ENCODE measurements at places on chromosomes 16 and 17.

- DNase-seq = no peak
These were observed 22.7 kb downstream of the TRPV3 start for GRCh38 chr17:3534881-3535252.

DNA sequence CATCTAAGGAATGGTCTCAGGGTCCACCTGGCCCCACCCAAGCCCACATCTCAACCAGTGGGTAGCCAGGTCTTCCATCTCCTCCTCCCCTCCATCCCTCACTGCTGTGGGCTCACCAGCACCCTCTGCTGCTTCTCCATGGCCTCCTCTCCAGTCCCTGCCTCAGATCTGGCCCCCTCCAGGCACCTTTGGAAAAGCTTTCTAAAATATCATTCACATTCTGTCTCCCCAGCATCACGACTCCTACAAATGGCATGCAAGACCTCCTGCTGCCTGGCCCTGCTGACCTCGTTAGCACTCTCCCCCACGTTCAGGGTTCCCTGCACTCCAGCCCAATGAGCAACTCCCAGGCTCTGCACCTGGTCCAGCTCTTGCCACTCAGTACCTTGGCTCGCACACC, 13.7 kb downstream of the GLP2R start:
- no peak for DNase-seq

DNA sequence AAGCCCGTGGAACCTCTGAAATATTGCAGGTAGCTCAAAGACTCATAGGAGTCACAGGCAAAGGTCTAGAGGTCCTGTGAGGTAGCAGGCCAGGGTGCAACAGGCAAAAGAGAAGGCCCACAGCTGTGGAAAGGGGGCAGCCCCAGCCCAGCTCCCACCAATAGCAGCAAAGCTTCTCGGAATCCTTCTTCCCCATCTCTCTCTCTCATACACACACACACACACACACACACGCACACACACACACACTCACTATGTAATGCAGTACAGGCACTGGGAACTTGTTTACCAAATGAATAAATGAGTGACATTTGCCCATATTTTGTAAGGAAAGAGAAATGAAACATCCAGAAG, 16.8 kb upstream of the SUPT4H1 start:
- no peak for DNase-seq

GRCh38 chr16:29730649-29731048, 15.1 kb downstream of the C16orf54 start:
- no peak for DNase-seq

- DNase-seq = no peak
These were observed 12.2 kb downstream of the MYH13 start for GRCh38 chr17:10360578-10360977.

DNA sequence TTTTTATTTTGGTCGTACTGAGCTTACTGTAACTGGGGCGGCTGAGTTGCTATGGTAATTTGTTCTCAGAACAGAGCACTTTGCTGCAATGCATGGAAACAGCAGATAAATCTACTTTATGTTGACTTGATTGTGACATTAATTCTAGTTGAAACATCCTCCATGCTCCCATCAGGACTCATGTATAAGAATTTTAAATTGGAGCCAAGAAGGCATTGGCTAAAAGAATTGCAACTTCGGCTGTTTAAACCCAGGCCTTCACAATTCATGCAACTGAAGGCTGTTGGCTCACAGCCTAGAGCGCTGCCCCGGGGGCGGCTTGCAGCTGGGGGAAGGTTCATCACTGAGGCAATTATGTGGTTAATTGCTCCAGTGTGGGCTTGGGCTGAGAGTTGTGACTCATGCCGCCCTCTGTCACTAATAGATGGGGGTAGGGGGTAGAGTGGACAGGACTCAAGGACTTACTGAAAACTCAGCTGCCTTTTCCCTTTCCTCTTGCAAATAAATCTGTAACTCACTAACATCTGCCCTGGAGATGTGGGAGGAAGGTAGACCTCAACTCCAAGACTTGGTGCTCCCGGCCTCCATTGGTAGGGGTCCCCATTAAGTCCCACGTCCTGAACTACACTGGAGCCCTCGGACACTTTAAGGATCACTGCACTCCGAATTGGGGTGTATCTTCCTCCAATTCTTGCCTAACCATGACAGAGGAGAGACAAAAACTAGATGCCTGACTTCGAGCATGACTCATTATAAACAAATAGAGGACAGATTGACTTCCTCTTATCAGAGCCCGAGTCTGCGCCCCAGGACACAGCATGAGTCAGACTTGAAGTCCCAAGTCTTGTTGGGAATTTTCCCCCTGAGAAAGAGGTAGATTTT, 37.5 kb downstream of the ERCC4 start:
- no peak for DNase-seq

GRCh38 chr17:3003296-3004149, 59.9 kb downstream of the OR1D5 start:
- no peak for DNase-seq

DNA sequence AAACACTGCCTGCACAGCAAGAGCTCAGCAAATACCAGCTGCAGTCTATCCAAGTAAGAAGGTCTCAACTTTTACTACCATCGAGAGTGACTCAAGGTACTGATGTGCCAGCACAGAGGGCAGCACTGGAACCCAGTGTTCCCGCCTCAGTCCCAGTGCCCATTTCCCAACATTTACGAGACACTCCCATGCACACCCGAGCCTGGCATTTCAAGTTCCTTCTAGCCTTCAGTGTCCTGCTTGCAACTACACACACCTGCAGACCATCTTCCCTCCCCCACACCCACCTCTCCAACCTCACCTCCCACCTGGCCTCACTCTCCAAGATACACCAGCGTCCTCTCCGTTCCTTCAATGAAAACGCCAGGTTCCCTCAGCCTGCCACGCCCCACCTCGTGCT, 3.2 kb downstream of the KLHDC4 start:
- DNase-seq = no peak

- no peak for DNase-seq
These were observed 12.5 kb downstream of the TFAP4 start for GRCh38 chr16:4260360-4260759.

- peak; percentile 46 for DNase-seq
These were observed 70.8 kb upstream of the TNRC6C start for GRCh38 chr17:77887464-77888241.

- no peak for DNase-seq
These were observed 78.6 kb upstream of the ZNF469 start for GRCh38 chr16:88303890-88304819.

- DNase-seq = no peak
These were observed 82.9 kb upstream of the DYNLRB2 start for GRCh38 chr16:80457871-80458270.

GRCh38 chr17:81909231-81909630, 2.0 kb downstream of the PCYT2 start:
- DNase-seq = no peak

GRCh38 chr17:49390548-49391324, 23.9 kb downstream of the PHB1 start:
- no peak for DNase-seq

GRCh38 chr17:32240750-32241149, 24.9 kb upstream of the RHBDL3 start:
- DNase-seq = no peak

- no peak for DNase-seq
These were observed 74.7 kb upstream of the CIBAR2 start for GRCh38 chr16:85187002-85187401.

DNA sequence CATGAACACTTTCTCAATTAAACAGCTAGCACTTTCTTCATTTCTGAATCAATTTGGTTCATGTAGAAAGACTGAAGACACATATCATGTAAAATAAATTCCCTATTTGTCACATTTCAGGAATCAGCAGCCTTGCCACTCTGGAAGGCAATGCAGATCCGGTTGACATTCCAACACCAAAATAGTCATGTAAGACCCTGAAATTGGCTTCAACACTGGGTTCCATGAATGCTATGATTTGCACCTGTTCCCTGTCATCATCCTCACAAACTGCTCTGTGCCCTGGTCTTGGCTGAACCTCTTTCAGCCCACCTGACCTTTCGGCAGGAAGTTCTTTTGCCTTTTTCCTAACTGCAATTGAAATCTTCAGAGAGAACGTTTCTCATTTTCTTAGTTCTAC, 156.9 kb downstream of the CDH8 start:
- no peak for DNase-seq

DNA sequence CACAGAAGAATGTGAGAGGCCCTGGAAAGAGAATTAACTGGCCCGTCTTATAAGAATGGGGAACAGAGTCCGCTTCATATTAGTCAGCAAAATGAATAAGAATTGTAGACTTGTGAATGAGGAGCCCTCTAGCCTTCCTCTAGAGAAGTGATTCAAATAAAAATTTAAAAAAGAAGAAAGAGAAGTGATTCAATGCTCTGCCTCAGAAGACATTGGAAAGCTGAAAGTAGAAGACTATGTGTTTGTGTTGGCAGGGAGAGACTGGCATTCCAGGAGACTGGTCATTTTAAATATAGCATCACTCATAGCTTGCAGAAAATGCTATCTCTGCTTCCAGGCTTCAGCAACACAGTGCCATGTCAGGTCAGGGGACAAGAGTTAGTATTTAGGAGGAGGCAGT, 190.6 kb upstream of the HS3ST3A1 start:
- DNase-seq = no peak

DNA sequence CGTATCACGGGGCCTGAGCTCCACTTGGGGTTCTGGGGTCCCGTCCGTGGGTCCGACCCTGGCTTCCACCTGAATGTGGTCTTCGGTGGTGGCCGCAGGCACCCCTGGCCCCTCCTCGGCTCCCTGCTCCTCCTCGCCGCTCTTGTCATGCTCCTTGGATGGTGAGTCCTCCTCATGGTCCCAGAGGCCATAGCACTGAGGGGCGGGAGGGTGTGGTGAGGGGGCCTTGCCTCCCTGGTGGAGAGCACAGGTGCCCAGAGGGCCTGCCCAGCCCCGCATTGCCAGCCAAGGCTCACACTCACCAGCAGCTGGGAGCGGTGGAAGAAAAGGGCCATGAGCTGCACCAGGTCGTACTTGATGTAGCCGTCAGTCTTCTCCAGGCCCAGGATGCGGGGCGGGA, 14.9 kb downstream of the CTU2 start:
- no peak for DNase-seq
